ENCODE measurements at places on chromosomes 7 and 10.
A peak's percentile ranks its signal among the peaks of the same experiment; 100 is the strongest.

- no peak for DNase-seq
Observed at GRCh38 chr10:90018819-90019218, 317.4 kb downstream of the KIF20B start.

GRCh38 chr10:97904018-97904381 lies 54.4 kb downstream of the GOLGA7B start:
- no peak for DNase-seq

- DNase-seq: no peak
Observed at GRCh38 chr10:113753020-113753692, 1.7 kb downstream of the PLEKHS1 start.

- no peak for DNase-seq
Observed at GRCh38 chr10:69107699-69108098, 16.3 kb upstream of the VPS26A start.

- DNase-seq: no peak
Observed at GRCh38 chr10:86652361-86653202, 1.8 kb upstream of the OPN4 start.

- no peak for DNase-seq
Observed at GRCh38 chr10:44647877-44648542, 263.1 kb upstream of the CXCL12 start.

- DNase-seq: no peak
Observed at GRCh38 chr10:6766131-6766801, 186.2 kb upstream of the PRKCQ start.

GRCh38 chr7:67625257-67625737 lies 628.7 kb downstream of the TYW1 start:
- no peak for DNase-seq

- DNase-seq: no peak
Observed at GRCh38 chr7:29597266-29597665, 33.6 kb downstream of the PRR15 start.

DNA sequence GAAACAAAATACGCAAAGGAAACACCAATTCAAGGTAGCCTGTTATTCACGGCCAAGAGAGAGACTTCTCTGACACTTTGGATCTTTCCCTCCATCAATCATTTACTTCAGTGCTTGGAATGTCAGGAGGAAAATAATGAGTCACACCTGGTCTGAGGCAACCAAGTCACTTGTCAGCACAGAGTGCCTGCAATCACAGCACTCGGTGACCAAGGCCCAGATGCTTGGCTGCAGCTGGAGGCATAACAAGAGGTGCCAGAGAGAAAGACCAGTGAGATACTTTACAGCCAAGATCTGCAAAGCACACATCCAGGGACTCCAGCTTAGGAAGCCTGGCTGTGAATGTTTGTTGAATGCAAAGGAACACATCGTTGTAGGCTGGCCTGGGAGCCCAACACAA lies 33.9 kb downstream of the ASB13 start:
- no peak for DNase-seq

- DNase-seq: no peak
Observed at GRCh38 chr7:44608916-44609648, 2.7 kb downstream of the OGDH start.

DNA sequence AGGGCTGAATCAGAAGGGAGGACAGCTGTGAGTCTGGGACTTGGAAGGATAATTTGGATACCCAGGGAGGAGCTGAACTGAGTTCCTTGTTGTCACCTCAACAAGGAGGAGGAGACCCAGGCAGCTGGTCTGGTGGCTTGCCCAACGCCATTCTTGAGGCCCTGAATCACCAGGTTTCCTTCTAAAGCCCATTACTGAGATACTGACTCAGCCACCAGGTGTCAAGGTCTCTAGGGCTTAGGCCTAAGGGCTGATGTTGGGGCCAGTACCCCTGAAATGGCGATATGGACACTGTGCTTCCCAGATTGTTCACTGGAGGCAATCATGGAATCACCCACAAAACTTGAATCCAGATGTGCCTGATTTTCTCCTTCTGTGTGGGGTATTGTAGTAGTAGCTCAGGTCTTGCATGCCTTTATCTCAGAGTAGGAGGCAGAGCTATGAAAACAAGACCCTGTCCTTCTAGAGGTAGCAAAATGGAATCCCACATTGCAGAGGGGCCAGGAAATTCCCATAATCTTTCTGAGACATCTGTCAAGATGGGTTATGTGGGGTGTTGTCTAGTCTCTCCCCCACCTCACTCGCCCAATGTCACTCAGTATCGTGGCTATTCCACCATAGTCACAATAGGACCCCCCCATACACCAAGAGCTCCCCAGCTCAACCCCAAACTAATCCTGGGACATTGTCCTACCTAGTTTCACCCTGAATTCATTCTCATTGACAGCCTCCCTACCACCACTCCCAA lies 1.8 kb upstream of the ATG9B start:
- no peak for DNase-seq

DNA sequence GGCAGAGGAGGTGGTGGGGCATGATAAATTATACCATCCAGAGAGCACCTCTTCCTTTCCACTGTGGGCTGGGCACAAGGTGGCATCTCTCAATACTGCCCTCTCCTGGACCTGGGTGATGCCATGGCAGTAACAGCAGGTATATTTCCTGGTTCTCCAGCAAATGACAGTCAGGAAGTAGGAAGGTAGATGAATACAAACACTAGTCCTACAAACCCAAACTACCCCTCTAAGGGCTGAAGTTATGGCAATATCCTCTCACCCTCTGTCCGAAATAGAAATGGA lies 1004.9 kb downstream of the KCNMA1 start:
- DNase-seq: no peak

DNA sequence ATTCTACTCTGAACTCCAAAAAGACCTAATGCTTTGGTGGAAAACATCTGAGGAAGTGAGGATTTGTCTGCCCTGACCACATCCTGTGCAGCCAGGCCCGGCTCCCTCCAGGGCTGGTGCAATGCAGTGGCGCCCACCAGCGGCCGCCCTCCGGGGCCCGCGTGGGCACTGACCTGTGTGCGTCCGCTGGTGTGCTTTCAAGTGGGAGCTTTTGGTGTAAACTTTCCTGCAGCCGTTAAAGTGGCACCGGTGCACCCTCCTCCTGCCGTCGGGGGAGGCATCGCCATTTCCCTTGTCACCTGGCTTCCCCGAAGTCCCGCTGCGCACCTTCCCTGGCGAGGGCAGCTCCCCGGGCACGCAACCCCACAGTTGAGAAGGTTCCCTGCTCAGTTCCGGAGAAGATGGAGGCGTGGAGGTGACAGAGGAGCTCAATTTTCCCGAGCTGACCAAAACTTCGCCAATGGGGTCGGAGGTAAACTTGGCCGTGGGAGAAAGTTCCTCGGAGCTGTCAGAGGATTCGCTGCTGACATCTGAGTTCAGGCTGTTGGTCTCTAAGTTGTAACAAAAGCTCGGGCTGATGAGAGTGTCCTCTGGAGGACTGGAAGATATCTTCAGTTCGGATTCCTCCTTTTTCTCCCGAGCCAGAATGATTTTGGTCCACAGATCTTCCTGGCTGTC lies 3.4 kb downstream of the KLF6 start:
- DNase-seq: no peak

DNA sequence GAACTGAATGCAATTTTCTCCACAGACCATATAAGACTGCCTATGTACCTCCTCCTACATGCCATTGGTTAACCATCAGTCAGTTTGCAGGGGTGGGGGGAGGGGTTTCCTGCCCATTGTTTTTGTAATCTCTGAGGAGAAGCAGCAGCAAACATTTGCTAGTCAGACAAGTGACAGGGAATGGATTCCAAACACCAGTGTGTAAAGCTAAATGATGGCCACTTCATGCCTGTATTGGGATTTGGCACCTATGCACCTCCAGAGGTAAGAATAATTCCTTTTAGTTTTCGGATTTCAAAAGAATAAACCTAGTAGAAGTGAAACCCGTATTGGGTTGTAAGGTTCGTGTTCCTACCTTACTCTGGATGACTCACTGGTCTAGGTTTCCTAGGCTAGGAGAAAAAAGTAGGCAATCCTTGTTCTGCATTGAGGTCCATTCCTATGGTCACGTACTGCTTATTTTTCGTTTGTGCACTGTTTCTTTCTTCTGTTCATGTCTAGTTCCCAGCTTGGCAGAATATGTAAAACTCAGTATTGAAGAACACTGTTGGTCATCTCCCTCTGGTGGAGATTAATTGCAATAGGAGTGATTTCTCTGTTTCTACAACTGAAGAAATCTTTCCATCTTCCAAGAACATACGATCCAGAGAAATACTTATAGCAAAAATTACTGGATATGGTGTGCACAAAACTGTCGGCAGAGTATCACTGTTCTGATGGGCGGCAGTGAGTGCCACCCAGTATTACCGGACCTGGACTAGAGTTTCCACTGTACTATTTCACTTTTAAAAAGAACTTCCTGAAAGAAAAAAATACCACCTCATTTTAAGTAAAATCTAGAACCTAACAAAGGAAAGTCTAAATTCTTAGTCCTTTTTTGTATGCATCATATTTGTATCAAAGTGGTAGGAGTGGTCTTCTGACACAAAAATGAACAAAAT lies at the start of gene AKR1C3:
AKR1C3 (plus strand) TSS at position 150 of the 941 bp plus-strand sequence; CDS start at position 181, 31 bp downstream.
- DNase-seq: no peak

- DNase-seq: no peak
Observed at GRCh38 chr10:30973737-30974136, 57.9 kb downstream of the ZNF438 start.

- no peak for DNase-seq
Observed at GRCh38 chr7:74575083-74575784, 82.3 kb upstream of the GTF2I start.

DNA sequence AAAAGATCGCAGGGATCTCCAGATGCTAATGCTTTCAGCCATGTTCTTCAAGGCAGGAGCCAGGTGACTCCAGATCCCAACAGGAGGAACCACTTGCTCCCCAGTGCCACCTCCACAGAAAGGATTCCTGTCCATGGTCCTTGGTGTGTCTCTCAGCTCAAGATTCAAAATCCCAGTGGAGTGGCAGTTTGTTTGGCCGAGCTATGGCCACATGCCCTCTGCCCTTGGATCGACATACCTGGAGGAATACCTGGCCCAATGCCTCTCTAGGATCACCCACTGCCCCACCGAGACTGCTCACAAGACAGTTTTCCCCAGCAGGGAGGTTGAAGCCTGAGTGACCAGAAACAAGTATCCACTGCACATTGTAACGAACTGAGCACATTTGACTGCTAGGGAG lies 3.9 kb upstream of the GPRIN2 start:
- DNase-seq: no peak

DNA sequence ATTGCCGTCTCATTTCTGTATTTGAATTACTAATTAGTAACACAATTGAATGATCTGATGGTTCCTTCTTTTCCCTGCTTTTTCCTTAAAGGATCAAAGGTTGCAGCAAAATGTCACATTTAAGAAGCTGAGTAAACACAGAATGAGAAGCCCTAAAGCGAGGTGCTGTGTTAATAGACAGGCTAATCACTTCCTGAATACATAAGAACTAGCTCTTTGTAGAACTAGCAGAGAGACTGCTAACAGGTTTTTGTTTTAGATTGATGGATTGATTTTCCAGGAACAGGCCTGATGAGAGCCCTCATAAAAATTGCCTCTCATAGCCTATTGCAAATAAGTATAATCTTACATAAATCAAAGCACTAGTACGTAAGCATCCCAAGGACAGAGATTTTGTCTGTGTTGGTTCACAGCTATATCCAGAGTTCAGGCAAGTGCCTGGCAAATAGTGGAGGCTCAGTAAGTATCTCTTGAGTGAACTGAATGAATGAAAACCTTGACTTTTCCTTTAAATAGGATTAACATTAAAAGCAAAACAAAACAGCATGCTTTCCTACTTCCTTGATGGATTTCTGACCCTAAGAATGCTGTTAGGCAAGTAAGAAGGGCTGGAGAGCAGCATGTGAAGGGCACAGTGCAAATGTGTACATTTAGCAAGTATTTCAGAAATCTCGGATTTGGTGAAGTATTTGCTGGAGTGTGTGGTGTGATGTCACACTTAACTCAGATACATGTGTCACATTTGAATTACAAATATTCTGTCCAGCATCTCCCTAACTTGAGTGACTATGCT lies 3.3 kb downstream of the TMEM229A start:
- no peak for DNase-seq

DNA sequence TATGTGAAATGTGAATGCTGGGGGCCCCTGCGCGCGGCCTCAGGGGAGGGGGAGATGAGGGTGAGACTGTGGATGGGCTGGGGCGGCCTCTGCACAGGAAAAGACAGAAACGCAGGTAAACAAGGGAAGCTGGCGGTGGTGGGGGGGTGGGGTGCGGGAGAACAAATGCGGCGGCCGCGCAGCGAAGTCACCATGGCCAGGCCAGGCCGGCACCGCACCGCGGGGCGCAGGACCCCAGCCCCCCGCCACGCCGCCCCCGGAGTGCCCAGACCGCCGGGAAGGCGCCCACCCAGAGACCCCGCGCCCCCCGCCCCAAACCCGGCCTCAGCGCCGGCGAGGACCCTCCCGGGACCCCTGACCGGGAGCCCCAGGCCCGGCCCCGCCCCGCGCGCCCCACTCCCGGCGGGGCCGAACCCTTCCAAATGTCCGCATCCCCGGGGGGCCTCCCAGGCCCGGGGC lies 14.5 kb upstream of the DNAAF5 start:
- no peak for DNase-seq

- DNase-seq: no peak
Observed at GRCh38 chr10:33935350-33935749, 600.9 kb upstream of the NRP1 start.

DNA sequence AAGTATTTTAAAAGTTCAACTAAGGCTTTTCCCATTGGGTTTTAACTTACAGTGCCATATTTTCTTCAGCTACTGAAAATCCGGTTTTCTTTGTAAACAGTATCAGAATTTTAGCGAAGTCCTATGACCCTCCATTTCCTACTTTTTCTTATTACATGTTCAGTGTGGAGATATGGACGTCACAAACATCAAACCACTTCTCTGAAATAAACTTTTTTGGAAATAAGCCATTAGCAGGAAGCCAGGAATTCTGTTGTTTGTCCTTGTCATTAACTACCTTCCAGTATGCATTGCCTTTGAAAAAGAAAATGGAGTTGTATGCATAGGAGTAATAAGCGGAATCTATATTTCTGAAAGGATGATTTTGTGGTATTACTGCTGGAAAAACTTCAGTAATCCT lies 9.1 kb downstream of the MMP21 start:
- no peak for DNase-seq

- DNase-seq: peak; percentile 63
Observed at GRCh38 chr7:47428768-47429472, 153.0 kb downstream of the TNS3 start.

GRCh38 chr7:89837515-89837914 lies 316.8 kb upstream of the STEAP1 start:
- DNase-seq: no peak

GRCh38 chr7:112080978-112081377 lies 125.2 kb downstream of the DOCK4 start:
- no peak for DNase-seq

- DNase-seq: no peak
Observed at GRCh38 chr7:102811942-102812678, 63.3 kb downstream of the FAM185A start.
